Chondrocyte (in vitro differentiated cells): ENCODE measurements at places on chromosomes 6 and 20. TPM values are rescaled to one million over a fixed set of nuclear protein-coding genes. Genes with fewer than 3 reads are reported as not detected.

GRCh38 chr20:41992481-41992880, 374.3 kb upstream of the CHD6 start:
- H3K27me3 ChIP-seq, result no peaks in the 10 kb centered on the region
- H3K4me1 ChIP-seq, result no peaks in the 10 kb centered on the region
- no peaks in the 10 kb centered on the region for H3K36me3 ChIP-seq
- no peak overlapping the region for H3K4me3 ChIP-seq

- no peak overlapping the region for H3K27ac ChIP-seq
- H3K4me3 ChIP-seq, result no peak overlapping the region
- H3K27me3 ChIP-seq, result no peaks in the 10 kb centered on the region
- DNase-seq, result no peak
- H3K36me3 ChIP-seq, result no peaks in the 10 kb centered on the region
- H3K4me1 ChIP-seq, result peaks cover 50% of the 10 kb centered on the region
Observed at GRCh38 chr20:38177201-38177600, 12.1 kb upstream of the TGM2 start.

- peak overlapping the region; percentile 63 for H3K27ac ChIP-seq
- no peaks in the 10 kb centered on the region for H3K27me3 ChIP-seq
- H3K4me3 ChIP-seq, result peak overlapping the region; percentile 86
- DNase-seq, result no peak
Observed at GRCh38 chr20:3046677-3047462, 1.0 kb downstream of the MRPS26 start.

The SYNDIG1 gene
- total RNA-seq, result 5.6 to 16.4 TPM (median 6.1 TPM) in 3 replicates

GRCh38 chr20:48703511-48704219, 124.1 kb downstream of the PREX1 start:
- DNase-seq, result no peak
- H3K4me3 ChIP-seq, result no peak overlapping the region
- no peaks in the 10 kb centered on the region for H3K27me3 ChIP-seq
- peaks cover 3% of the 10 kb centered on the region for H3K36me3 ChIP-seq
- H3K27ac ChIP-seq, result no peak overlapping the region
